Vagina (tissue), 2 donors: ENCODE measurements at places on chromosomes 16 and 17.

DNA sequence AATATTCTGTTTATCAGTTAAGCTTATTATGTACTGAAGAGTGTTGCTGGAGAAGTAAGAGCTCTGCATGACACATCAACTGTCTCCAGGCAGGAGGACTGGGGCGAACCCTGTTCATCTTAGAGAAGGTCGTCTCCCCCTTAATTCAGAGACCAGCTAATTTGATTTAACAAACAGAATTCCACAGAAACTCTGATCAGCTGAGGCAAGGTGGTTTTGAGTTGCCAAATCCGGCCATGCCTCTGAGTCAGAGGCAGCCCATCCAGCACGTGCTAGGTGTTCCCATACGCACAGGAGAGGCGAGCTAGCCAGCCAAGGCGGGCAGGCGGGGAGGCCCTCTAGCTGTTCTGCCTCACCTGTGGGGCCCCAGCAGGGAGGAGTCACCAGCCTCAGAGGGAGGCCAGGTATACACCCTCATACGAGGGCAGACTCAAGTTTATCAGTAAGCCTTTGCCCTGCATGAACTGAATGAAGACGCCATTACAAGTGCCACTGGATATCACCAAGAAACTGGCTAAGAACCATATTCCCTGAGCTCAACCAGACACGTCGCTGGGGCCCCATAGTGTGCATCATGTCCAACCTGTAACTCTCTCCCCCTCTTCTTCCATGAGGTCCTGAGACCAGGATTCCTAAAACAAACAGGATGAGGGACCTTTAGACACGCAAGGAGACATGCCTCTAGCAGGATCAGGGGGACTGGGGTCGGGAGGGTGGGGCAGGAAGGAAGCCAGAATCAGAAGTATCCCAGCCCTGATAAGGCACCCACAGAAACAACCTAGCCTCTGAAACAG lies 25.7 kb downstream of the STAT5A start:
- DNase-seq = no peak

DNA sequence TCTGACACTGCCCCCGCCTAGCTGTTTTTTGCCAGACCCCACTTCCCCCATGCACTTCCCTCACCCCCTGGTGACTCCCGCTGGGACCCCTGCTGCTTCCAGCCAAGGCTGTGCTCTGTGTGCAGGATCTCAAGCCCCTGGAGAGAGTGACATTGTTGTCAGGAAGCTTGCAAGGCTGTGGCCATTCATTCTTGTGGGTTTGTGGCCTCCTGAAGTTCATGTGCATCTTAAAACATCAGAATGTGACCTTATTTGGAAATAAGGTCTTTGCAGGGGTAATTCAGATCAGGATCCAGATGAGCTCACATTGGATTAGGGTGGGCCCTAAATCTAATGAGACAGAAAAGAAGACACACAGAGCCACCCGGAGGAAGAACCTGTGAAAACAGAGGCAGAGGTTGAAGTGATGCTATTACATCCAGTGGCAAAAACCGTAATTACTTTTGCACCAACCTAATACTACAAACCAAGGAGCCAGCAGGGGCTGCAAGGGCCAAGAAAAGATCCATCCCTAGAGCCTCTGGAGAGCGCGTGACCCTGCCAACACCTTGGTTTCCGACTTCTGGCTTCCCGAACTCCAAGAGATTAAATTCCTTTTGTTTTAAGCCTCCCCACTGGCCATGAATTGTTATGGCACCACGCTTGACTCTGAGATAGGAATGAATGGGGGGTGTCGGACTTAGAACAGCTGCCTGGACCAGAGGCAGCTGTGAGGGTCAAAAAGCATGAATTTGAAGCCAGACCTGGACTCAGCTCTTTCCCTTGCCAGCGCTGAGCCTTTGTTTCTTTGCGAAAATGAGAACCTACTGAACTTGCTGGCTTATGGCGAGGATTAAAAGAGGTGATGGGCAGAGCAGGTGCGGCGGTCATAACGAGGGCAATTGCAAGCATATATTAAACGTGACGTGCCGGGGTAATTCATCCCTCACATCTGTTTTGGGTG lies 75.5 kb downstream of the BMERB1 start:
- DNase-seq = no peak

GRCh38 chr16:31695667-31696066 lies 168.0 kb downstream of the AHSP start:
- DNase-seq = no peak

GRCh38 chr17:20302246-20302917 lies 165.0 kb downstream of the LGALS9B start:
- DNase-seq = peak; percentile 67

DNA sequence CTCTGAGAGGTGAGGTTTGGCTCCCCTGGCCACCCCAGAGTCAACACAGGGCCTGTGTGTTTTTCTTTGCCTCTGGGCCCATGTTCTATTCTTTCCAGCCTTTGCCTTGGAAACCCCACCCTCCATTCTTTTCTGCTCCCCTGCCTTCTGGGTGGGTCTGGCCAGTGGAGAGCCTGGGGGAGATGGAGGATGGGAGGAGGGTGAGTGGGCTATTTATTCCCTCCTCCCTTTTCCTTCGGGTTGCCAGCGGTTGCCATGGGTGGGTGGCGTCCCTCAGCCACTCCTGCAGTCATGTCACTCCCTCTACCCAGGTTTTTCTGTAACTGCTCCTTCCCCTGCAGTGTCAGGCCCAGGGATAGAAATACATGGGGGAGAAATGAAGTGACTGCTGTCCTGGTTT lies 15.5 kb downstream of the CMIP start:
- DNase-seq = no peak

DNA sequence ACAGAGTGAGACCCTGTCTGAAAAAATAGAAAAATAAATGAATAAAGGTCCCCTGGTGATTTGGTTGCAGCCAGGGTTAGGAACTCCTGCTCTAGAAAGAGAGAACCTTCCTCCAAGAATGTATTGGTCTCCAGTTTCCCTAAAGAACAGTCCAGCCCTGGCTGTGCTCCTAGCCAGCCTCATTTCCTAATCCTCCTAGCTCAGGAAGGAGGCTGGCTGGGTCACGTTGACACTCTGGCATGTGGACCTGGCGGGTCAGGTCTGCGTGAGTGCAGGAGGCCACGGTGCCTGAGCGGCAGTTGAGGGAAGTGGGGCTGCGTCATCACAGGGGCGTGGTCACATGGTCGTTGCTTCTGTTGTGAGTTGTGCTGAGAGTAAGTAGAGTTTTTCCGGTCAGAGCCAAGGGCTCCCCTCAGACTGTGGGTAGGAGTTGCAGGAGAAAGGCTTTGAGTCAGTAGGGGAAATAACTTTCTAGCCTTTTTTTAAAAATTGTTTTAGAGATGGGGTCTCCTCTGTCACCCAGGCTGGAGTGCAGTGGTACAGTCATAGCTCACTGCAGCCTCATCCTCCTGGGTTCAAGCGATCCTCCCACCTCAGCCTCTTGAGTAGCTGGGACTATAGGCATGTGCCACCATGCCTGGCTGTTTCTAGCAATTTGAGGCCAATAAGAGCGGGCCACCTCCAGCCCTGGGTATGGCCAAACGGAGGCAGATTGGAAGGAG lies 194.0 kb upstream of the CIBAR2 start:
- peak; percentile 99 for DNase-seq

DNA sequence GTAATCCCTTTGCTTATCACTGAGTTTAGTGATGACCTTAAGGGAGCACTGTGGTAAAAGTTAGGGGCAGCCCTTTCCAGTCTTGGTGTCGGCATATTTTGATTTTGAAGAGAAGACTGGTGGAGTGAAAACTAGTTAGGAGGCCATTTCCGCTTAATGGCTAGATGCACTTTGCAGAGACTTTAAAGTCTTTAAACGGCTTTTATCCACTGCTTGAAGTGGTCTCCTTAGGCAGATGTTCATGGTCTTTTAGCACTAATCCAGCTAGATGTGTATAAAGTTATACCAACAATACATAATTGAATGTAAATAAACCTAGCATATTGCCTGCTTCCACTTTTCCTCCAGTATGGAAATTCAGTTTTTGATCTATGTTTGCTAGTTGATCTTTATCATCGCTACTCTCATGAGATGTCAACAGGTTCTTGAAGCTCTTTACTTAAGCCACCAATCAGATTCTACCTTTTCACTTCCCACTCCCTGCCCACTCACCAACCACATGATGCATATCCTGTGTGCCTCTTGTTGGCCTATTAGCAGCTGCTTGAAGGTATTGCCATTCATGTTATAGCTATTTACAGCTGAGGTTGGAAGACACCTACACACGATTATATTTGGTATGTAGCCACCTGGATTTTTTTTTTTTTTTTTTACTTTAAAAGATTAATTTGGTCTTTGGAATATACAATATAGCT lies 132.0 kb downstream of the NLK start:
- DNase-seq = no peak

- DNase-seq = no peak
Measured at GRCh38 chr16:86033016-86033474, 134.1 kb downstream of the IRF8 start.

- no peak for DNase-seq
Measured at GRCh38 chr16:22322741-22323140, 25.5 kb downstream of the POLR3E start.

DNA sequence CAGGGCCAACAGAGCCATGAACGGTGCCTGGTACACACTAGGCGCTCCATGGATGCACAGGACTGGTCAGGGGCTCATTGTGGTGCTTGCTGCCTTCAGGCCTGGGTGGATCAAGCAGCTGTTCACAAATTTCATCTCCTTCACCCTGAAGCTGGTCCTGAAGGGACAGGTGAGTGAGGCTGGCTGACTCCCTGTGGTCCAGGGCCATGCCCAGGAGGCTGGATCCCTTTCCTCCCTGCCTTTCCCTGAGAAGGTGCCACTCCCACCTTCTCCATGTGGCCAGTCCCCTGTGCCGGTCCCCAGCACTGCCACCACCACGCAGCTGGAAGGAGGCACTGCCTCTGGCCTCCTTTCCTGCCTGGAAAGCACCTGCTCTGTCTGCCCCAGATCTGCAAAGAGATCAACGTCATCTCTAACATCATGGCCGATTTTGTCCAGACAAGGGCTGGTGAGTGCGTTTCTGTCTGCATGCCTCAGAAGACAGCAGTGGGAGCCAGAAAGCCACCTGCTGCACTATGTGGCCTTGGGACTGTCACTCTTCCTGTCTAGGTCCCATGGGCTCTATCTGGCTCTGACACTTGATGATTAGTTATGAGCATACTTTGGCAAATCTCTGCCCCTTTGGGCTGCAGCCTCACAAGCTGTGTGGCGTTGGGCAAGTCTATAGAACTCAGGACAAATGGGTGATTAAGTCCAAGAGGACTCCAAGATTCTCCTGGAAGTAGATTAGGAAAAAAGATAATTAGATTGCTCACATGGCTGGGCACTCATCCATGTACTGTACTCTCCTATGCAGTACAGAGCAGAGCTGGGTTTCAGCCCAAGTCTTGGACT lies 9.4 kb downstream of the CETP start:
- DNase-seq = no peak

DNA sequence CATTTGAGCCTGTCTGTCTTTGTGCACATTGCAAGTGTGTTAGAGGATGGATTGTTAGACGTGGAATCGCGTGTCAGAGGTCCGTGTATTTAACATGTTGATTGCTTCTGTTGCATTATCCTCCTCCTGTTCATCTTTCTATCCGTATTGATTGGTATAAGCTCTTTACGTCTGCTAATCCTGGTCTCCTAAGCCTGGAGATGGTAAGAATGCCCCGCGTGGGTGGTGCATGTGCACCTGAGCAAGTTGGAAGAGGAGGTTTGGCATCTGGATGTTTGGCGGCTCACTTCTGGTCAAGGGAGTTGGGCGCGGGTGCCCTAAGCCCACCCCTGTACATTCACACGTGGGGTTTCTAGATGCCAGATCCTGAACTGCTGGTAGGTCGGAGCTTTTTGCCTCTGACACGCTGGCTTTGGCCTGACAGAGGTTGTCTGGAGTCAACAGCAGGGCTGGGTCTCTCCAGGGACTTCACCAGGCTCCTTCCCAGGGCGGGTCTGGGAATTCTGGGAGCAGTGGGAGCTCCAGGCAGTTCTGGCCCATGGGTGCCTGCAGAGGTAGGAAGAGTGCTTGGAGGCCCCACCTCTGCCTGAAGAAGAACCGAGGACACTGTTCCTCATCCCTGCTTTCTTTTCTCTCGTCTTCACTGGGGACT lies 107.3 kb downstream of the OR1D5 start:
- DNase-seq = no peak

GRCh38 chr17:78977997-78978973 lies 1.4 kb downstream of the LGALS3BP start:
- no peak for DNase-seq

GRCh38 chr17:18314059-18314730 lies 599 bp downstream of the TOP3A start:
- no peak for DNase-seq
